ENCODE measurements at places on chromosomes 7 and 10.

GRCh38 chr10:129628823-129629222 is 161.8 kb downstream of the MGMT start:
- no peak for DNase-seq

- no peak for DNase-seq
Measured at GRCh38 chr7:55568613-55569268, 3.6 kb downstream of the VOPP1 start.

GRCh38 chr7:1169409-1170368 is 9.7 kb upstream of the ZFAND2A start:
- DNase-seq = no peak

GRCh38 chr10:71045204-71045809 is 156.9 kb upstream of the PCBD1 start:
- DNase-seq = no peak

DNA sequence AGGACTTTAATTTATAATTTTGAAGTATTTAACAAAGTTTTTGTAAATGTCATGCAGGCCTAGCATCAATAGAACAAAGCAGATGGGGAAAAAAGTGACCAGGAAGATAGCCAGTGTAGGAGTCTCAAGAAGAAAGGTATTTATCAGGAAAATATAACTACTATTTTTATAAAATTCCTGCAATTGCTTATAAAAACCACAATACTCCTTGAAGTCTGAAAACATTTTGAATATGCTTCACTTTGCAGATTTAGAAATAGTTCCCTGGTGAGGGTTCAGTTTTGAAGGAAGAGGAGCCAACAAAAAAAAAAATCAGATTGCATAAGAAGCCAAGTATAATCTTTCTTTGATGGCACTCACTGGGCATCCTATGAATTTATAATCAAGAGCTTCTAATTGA is 34.1 kb downstream of the MTERF1 start:
- no peak for DNase-seq

DNA sequence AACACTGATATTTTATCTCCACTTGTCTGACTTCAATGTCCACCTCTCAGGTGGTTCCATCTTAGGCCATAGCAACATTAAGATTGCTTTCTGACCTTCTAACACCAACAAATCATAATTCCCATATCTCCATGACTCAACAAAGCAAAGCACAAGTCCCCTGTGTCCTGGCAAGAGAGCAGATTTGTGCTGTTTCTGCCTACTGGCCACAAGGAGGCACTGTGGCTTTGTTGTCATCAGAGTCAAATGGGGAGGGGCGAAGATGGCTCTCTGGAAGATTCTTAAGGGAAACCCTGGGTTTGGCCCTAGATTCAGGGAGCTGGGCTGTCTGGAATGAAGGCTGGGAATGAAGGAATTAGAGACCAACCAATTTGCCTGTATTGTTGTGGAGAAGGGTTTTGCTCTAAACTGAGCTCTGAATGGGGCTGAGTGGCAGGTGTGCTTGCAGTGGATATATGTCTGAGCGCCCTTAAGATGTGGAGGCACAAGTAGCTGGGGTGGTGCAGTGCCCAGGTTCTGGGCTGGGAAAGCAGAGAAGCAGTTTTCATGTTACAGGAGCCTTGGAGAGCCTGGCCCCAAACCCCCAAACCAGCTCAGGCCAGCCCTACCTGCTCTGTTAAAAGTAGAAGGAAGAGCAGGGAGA is 154.8 kb upstream of the PRSS58 start:
- peak; percentile 59 for DNase-seq

DNA sequence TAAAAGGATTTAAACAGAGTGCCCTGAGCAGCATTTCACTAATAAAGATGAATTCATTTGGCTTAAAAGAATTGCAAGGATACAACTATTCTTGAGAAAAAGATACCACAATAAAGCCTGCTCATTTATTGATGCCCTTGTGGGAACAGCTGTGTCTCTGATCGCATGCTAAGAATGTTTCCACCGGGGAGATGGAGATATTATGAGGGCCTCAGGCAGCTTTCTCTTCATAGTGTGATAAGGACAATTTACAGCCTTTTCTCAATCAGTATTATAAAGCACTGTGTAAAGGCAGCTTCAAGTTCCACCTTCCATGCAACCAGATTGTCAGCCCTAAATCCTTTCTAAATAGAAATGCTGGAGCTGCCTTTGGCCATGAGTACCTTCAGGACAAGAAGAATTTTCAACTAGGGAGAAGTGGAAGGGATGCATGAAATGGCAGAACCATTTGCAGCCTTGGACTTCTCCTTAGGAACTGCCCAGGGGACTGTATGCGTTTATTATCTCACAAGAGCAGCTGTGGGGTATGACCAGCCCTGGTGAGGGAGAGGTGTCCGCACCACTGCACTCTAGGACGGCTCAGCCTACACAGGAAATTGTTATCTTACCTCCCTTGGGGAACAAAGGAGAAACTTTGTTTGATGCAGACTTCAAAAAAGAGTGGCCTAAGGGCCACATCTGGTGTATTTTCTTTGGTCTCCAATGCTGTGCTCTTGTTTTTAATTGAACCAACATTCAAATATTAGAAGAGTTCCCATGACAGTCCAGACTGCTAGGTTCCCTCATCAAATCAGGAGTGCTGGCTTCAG is 116.9 kb upstream of the PCGF5 start:
- no peak for DNase-seq

DNA sequence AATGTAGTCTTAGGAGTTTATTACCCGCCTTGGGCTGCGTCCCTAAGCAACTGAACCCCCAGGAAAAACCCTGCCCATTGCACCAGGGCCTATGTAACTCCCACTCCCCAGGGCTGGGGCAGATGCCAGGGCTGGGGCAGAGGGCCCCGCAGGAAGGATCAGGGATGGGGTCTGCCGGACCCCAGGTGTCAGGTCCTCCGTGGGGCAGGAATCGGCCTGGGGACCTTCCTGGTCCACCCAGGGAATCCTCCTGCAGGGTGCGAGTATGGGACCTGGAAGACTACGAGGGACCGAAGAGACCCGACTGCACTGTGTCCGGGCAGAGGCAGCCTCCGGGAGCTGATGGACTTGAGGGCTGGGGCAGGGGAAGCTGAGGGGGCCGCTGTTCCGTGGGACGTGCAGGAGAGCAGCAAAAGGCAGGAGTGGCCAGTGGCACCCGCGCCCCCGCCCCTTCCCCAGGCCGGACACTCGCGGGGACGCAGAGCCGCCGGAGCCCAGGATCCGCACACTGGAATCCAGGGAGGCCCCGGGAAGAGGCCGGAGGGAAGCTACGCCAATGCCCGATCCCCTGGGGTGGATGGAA is 2.5 kb upstream of the ATP5MF start:
- DNase-seq = no peak

DNA sequence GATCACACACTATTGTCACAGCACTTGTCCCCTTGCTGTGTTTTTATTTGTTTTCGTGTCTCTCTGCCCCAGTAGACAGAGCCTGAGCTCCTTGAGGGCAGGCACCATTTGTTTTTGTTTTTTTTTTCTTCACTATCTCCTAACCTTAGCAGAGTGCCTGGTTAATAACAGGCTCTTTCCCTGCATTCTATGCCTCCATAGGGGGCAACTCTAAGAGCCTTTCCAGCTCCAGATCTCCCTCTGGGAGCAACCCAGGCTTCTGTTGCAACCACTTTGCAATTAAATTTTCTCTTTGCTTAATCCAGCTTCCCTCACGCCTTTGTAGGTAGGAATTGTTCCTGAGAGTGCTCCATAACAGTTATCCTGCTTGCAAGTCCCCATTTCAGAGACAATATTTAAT is 148.4 kb downstream of the PLXDC2 start:
- no peak for DNase-seq

- peak; percentile 38 for DNase-seq
Measured at GRCh38 chr10:28875549-28876081, 198.3 kb downstream of the BAMBI start.

DNA sequence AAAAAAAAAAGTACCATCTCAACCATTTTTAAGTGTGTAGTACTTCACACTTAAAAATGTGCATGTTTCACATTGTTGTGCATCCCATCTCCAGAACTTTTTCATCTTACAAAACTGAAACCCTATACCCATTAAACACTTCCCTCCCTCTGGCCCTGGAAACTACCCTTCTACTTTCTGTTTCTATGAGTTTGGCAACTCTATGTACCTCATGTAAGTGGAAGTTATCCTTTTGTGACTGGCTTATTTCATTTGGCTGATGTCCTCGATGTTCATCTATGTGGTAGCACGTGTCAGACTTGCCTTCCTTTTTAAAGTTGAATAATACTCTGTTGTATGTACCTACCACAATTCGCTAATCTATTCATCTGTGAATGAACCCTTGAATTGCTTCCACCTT is 12.2 kb downstream of the KCNMA1 start:
- DNase-seq = no peak

DNA sequence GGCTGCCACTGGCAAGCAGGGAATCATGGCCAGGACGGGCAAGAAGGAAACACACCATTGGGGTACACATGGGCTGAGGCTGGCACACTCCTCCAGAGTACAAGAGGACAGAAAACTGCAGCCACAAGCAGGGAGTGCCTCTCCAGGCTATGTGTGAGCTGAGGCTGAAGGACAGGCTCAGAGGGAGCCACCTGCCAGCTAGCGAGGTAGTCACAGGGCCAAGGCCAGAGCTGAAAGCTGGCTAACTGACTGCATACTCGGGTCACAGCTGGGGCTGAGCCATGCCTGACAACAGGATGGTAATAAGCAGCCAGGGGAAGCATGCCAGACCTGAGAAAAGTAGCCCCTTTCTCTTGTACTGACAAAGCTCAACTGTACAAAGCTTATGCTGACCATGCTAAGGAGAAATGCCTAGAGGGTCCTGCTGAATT is 52.0 kb downstream of the KIF5B start:
- no peak for DNase-seq

- DNase-seq = no peak
Measured at GRCh38 chr10:3126741-3127346, 45.7 kb downstream of the PITRM1 start.

DNA sequence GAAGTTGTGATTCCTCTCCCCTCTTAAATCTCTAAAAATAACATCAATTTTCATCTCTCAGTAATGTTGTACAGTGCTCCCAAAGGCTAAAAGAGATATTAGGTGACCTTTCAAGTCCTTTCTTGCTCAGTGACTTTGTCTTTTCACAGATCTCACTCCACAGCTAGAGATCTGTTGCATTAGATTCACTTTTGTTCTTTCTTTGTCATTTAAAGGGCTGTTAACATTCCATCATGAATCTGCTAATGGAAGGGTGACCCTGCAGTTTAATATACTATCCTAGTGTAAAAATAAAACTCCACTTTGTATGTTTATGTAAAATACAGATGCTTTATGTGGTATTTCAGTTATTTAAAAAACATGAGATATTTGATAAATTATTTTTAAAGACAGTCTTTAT is 30.5 kb downstream of the GNAI1 start:
- peak; percentile 12 for DNase-seq

- no peak for DNase-seq
Measured at GRCh38 chr7:43586251-43586900, 3.5 kb downstream of the STK17A start.

DNA sequence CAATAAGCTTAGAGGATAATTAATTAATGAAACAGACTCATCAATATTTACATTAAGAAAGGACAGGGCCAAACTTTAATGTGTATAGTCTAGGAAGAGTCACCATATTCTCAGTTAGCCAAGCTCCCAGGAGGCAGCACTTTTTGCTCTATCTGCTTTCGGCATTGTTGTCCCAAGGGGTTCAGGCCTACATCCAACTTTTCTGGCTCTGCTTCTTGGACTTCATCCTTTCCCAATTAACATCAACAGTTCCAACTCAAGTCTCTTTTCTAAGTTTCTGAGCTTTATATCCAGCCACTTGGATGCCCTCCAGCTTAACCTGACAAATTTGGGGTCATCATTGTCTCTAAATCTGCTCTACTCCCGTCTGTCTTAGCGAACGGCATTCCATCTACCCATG is 42.8 kb downstream of the GLI3 start:
- no peak for DNase-seq

- DNase-seq = no peak
Measured at GRCh38 chr7:8514781-8515519, 81.5 kb downstream of the NXPH1 start.

GRCh38 chr7:2838873-2839578 is 5.1 kb downstream of the GNA12 start:
- DNase-seq = no peak

DNA sequence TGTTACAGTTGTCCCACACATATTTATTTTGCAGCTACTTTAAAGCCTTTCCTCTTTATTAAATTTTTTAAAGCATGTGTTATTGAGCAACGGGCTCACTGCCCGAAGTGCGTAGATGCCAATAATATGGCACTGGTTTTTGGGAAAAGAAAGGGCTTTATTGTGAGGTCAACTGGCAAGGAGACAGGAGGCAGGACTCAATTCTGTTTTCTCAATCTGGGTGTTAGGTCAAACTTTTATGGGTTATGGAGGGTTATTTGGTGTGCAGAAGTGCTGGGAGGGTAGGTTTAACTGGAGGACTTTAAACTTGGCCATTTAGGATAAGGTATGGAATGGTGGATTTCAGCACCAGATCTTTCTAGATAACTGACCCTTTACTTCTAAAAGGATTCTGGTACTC is 183.6 kb downstream of the LRRC4 start:
- no peak for DNase-seq

GRCh38 chr10:13969792-13970140 is 361.0 kb downstream of the FRMD4A start:
- DNase-seq = no peak

- no peak for DNase-seq
Measured at GRCh38 chr10:36736311-36736710, 389.1 kb upstream of the ANKRD30A start.

- DNase-seq = no peak
Measured at GRCh38 chr7:117188376-117188775, 134.5 kb downstream of the WNT2 start.

GRCh38 chr7:129889133-129889844 is 63.5 kb downstream of the UBE2H start:
- no peak for DNase-seq

DNA sequence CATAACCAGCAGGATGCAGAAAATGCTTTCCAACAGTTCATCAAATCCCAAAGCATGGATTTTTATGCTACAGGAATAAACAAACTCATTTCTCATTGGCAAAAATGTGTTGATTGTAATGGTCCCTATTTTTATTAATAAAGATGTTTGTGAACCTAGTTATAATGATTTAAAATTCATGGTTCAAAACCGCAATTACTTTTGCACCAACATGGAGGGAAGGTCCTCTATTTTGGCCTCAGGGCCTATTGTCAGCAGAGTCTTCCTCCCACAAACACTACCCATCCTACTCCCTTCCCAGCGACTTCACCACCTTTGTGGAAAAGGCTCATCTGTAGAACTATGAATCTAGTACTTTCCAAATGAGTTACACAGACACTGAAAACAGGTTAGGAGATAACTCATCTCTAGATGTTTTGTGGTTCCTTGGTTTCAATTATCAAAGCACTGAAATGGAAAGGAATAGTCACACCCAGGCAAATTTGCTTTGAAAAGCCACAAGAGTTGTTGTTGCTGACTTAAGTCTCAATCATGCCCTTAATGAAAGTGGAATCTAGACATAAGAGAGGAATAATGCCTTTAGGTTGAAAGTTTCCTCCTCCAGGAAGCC is 59.4 kb upstream of the FRMD4A start:
- no peak for DNase-seq

- DNase-seq = no peak
Measured at GRCh38 chr7:127245607-127246006, 7.1 kb downstream of the GRM8 start.
